ENCODE measurements at places on chromosomes 13 and 19. TPM values are rescaled to one million over a fixed set of nuclear protein-coding genes. Genes with fewer than 3 reads are reported as not detected.

The F2RL3 gene
- total RNA-seq = 0.13 TPM

The CFD gene
- total RNA-seq = 0.79 TPM

The CAPN12 gene
- not detected for total RNA-seq

The GARIN5A gene
- total RNA-seq = 0.26 TPM

The POU2F2 gene
- 0.13 TPM for total RNA-seq

The MAP4K1 gene
- total RNA-seq = not detected

The C19orf18 gene
- total RNA-seq = 0.25 TPM

The NLRP11 gene
- total RNA-seq = not detected

The SLC1A6 gene
- total RNA-seq = not detected

The PEX11G gene
- total RNA-seq = 1.7 TPM

The GPR4 gene
- total RNA-seq = 0.99 TPM

The ZNF418 gene
- total RNA-seq = 8.0 TPM

The MIR17HG gene
- total RNA-seq = 1.9 TPM

The VSIG10L gene
- 0.25 TPM for total RNA-seq

The ZNF792 gene
- total RNA-seq = 4.4 TPM

The NMRK2 gene
- total RNA-seq = not detected

The RFPL4A gene
- not detected for total RNA-seq

The CACNG7 gene
- total RNA-seq = 0.13 TPM

The RFPL4AL1 gene
- not detected for total RNA-seq

The CILP2 gene
- total RNA-seq = under 0.01 TPM

The OR10H1 gene
- total RNA-seq = not detected

The ZNF607 gene
- 3.0 TPM for total RNA-seq

The WDR83 gene
- 8.5 TPM for total RNA-seq

The NLRP9 gene
- not detected for total RNA-seq

The OR7A5 gene
- total RNA-seq = not detected

The CD33 gene
- total RNA-seq = not detected

The CGB2 gene
- not detected for total RNA-seq
